ENCODE measurements at places on chromosomes 4 and X. TPM values are rescaled to one million over a fixed set of nuclear protein-coding genes. Genes with fewer than 3 reads are reported as not detected.
A peak's percentile ranks its signal among the peaks of the same experiment; 100 is the strongest.

Gene CT45A3
- polyA plus RNA-seq: not detected

GRCh38 chr4:120919358-120919757 is 3.2 kb downstream of the PRDM5 start:
- no peaks in the 10 kb centered on the region for H3K36me3 ChIP-seq
- no peaks in the 10 kb centered on the region for H3K27me3 ChIP-seq
- no peak overlapping the region for H3K4me3 ChIP-seq
- DNase-seq: no peak

DNA sequence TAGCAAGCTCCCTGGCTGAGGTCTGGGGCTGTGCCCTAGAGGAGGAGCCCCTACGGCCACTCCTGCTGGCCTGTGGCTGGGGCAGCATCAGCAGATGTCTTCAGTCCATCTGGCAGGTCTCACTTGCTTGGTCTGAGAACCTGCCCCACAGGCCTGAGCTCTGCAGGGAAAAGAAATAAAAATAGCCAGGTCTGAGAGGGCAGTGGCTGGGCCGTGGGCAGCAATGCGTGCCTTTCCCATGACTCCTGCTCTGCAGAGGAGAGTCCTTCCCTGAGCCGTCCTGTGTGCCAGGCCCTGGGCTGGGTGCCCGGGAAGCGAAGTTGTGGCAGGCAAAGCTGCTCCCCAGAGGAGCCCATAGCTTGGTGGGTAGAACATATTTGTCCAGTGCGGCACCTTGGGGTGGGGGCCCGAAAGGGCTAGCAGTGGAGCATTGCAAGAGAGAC is 11.3 kb upstream of the KIAA0232 start:
- no peak overlapping the region for H3K4me3 ChIP-seq
- peaks cover 30% of the 10 kb centered on the region for H3K4me1 ChIP-seq
- no peaks in the 10 kb centered on the region for H3K36me3 ChIP-seq
- DNase-seq: peak; percentile 90
- H3K27ac ChIP-seq: peak overlapping the region; percentile 77

GRCh38 chr4:147860960-147861359 is 129.1 kb downstream of the ARHGAP10 start:
- peak overlapping the region; percentile 42 for H3K27ac ChIP-seq
- peak; percentile 54 for DNase-seq
- no peaks in the 10 kb centered on the region for H3K27me3 ChIP-seq
- peaks cover 47% of the 10 kb centered on the region for H3K4me1 ChIP-seq
- H3K36me3 ChIP-seq: no peaks in the 10 kb centered on the region
- no peak overlapping the region for H3K4me3 ChIP-seq

Data from heart left ventricle (tissue), 16 donors.